ENCODE measurements at places on chromosomes 2 and 18. TPM values are rescaled to one million over a fixed set of nuclear protein-coding genes. Genes with fewer than 3 reads are reported as not detected.

The NMUR1 gene
- not detected for total RNA-seq

The PRSS56 gene
- not detected for total RNA-seq

The SOX11 gene
- total RNA-seq, result not detected

The AP1S3 gene
- total RNA-seq, result 3.8 TPM

The PPP1R1C gene
- not detected for total RNA-seq

DNA sequence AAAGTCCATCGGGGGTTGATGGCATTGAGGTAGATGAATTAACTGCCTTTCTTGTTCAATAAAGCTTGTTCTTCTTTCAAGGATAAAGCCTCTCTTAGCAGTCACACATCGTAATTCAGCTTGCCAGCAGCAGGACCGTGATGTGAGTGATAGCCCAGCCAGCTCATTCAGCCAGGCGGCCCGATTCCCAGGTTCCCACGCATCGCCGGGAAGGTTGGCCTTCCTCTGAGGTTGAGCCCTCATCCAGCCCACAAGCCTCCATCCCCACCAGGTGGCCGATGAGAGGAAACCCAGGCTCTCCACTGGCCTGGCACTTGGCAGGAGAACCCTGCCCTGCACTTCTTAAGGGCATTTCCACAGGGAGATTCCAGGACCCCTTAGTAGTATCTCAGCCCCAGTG is 4.7 kb downstream of the AGAP1 start:
- no peak for DNase-seq
- H3K27me3 ChIP-seq, result no peaks in the 10 kb centered on the region
- peaks cover 24% of the 10 kb centered on the region for H3K4me1 ChIP-seq
- H3K27ac ChIP-seq, result no peak overlapping the region
- H3K4me3 ChIP-seq, result no peak overlapping the region

GRCh38 chr18:46332921-46333341 is 228.7 kb downstream of the HAUS1 start:
- no peak for DNase-seq
- H3K36me3 ChIP-seq, result no peaks in the 10 kb centered on the region
- H3K4me1 ChIP-seq, result no peaks in the 10 kb centered on the region
- H3K27me3 ChIP-seq, result peaks cover 39% of the 10 kb centered on the region
- no peak overlapping the region for H3K27ac ChIP-seq
- no peak overlapping the region for H3K4me3 ChIP-seq

- H3K4me1 ChIP-seq, result no peaks in the 10 kb centered on the region
- no peak overlapping the region for H3K4me3 ChIP-seq
- no peaks in the 10 kb centered on the region for H3K36me3 ChIP-seq
- no peak overlapping the region for H3K27ac ChIP-seq
- DNase-seq, result peak; percentile 50
- H3K27me3 ChIP-seq, result no peaks in the 10 kb centered on the region
These were observed 78.0 kb downstream of the TMEM182 start for GRCh38 chr2:102839668-102840388.

- H3K36me3 ChIP-seq, result no peaks in the 10 kb centered on the region
- no peak overlapping the region for H3K4me3 ChIP-seq
- no peak overlapping the region for H3K27ac ChIP-seq
These were observed 40.3 kb downstream of the ZEB2 start for GRCh38 chr2:144479659-144480058.

DNA sequence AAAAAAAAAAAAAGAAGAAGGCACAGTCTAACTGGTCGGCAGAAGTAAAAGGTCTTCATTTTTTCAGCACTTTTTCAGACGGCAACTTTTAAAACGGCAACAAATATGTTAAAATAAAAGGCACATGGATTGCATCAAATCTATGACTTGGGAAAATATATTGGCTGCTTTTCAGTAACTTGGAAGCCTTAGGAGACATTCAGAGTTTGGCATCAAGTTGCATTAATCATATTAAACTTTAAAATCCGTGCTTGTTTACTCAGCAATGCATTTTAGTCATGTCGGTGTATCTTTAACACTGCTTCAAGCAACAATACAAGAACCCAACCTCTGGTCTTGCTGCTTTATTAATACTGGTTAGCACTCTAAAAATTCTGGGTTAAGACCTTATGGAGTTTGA is 111.1 kb downstream of the MEP1B start:
- no peak overlapping the region for H3K4me3 ChIP-seq
- no peak for DNase-seq
- peaks cover 8% of the 10 kb centered on the region for H3K27me3 ChIP-seq
- no peaks in the 10 kb centered on the region for H3K36me3 ChIP-seq
- no peak overlapping the region for H3K27ac ChIP-seq

- no peaks in the 10 kb centered on the region for H3K4me1 ChIP-seq
- no peak for DNase-seq
- H3K27ac ChIP-seq, result no peak overlapping the region
- no peaks in the 10 kb centered on the region for H3K36me3 ChIP-seq
- no peak overlapping the region for H3K4me3 ChIP-seq
- H3K27me3 ChIP-seq, result no peaks in the 10 kb centered on the region
These were observed 453.8 kb upstream of the MAP2 start for GRCh38 chr2:208970070-208970469.

DNA sequence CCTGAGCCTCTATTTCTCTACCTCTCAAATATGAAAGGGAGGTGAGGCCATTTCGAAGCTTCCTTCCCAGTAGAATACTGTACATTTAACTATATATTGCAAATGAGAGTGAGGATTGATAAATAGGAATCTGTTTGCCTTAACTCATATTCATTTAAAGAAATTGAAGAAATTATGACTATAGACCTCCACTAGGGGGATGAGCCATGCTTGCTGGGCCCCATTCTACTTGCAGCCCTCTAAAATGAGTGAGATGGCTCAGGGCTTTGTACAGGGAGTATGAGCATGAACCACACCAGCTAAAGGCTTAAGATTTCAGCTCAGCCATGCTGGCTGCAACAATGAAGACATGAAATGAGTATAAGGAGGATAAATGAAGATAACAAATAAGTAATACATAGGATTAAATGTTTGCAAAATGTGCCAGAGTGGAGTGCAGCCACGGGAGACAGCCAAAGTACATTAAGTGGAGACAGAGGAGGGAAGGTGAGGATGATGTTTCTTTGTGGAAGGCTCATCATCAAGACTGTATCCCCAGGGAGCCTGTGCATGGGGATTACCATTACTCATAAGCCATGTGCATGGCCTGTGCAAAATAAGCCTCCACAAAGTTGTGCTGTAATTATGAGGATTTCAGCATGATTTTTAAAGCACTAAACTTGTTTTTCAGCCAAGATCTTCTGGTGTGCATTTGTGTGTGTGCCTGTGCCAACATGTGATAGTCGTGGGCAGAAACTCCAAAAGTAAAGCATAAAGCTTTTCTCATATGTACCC is 300.8 kb downstream of the CNTNAP5 start:
- no peak for DNase-seq
- H3K4me3 ChIP-seq, result no peak overlapping the region
- H3K4me1 ChIP-seq, result no peaks in the 10 kb centered on the region
- no peaks in the 10 kb centered on the region for H3K36me3 ChIP-seq

DNA sequence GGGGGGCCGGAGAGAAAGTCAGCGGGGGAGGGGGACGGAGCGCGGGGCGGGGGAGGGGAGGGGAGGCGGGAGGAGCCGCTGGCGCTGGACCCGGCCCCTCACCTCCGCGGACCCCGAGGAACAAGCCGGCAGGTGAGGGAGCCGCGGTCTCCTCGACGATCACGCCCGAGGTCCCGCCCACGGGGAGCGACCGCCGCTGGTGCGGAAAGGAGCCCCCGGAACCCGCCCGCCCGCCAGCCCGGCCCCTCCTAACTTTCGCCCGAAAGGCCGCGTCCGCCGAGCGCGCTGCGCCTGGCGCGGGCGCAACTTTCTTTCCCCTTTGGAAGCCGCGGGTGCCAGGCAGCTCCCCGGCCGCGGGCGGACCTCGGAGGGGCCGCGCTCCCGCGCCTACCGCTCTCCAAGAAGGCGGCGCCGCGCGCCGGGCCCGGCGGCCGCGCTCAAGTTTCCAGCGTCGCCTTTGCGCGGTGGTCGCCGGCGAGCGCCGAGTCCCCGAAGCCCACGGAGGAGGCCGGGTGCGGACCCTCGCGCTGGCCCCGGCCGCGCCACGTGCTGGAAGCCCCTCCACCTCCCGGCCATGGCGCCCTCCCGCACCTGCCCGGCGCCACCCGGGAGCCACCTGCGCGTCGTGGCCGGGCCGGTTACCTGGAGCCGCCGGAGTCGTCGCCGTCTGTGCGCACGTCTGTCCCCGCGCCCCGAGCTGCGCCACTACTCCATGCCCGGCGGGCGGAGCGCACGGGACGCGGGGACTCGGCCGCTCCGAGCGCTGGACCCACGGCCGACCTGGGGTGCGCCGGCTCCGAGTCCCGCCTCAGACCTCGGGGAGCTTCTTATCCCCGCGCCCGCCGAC is at the start of gene ALKAL2:
TSS of gene ALKAL2 (minus strand) at position 181 of the 847 bp plus-strand sequence. CDS start 256 bp downstream, outside the sequence.
- peaks cover 37% of the 10 kb centered on the region for H3K27me3 ChIP-seq
- no peaks in the 10 kb centered on the region for H3K36me3 ChIP-seq
- no peak for DNase-seq

DNA sequence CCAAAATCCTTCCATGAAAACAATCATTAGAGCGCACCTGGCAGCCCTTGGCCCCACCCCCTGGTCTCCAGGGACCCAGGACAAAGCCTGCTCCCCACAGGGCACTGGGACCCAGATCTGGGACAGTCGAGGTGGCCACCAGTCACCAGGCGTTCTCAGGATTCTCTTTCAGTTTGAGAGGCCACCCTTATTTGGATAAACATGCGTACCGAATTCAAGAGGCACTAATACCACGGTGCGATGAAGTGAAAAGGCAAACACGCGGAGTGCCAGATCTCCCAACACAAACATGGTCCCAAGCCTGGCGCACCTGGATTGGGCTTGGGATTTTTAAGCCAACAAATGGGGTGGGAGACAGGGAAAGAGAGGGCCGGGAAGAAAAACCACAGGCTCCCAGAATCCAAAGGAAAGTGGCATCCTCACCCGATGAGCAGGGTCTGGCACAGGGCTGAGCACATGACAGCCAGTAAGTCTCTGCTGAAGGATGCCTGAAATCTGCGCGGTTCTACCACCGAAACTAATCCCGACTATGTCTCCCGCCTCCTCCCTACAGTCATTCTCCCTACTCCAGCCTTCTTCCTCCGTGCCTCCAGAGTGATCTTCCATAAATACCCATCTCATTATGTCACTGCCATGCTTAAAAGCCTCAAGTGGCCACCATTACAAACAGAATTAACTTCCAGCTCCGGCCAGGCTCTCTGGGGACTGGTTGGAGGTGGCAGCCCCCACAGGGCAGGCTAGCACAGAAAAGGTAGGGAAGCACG is 60.9 kb upstream of the KLHL29 start:
- no peaks in the 10 kb centered on the region for H3K36me3 ChIP-seq
- no peak overlapping the region for H3K4me3 ChIP-seq
- H3K27ac ChIP-seq, result no peak overlapping the region

GRCh38 chr2:49288113-49288705 is 133.9 kb upstream of the FSHR start:
- no peak overlapping the region for H3K4me3 ChIP-seq
- no peaks in the 10 kb centered on the region for H3K36me3 ChIP-seq
- H3K4me1 ChIP-seq, result peaks cover 5% of the 10 kb centered on the region
- H3K27ac ChIP-seq, result no peak overlapping the region
- no peaks in the 10 kb centered on the region for H3K27me3 ChIP-seq
- no peak for DNase-seq

- H3K27me3 ChIP-seq, result peaks cover 13% of the 10 kb centered on the region
- H3K36me3 ChIP-seq, result peaks cover 9% of the 10 kb centered on the region
- H3K27ac ChIP-seq, result no peak overlapping the region
- H3K4me1 ChIP-seq, result peaks cover 14% of the 10 kb centered on the region
- no peak for DNase-seq
- no peak overlapping the region for H3K4me3 ChIP-seq
These were observed 6.1 kb downstream of the ERFE start for GRCh38 chr2:238164906-238165287.

DNA sequence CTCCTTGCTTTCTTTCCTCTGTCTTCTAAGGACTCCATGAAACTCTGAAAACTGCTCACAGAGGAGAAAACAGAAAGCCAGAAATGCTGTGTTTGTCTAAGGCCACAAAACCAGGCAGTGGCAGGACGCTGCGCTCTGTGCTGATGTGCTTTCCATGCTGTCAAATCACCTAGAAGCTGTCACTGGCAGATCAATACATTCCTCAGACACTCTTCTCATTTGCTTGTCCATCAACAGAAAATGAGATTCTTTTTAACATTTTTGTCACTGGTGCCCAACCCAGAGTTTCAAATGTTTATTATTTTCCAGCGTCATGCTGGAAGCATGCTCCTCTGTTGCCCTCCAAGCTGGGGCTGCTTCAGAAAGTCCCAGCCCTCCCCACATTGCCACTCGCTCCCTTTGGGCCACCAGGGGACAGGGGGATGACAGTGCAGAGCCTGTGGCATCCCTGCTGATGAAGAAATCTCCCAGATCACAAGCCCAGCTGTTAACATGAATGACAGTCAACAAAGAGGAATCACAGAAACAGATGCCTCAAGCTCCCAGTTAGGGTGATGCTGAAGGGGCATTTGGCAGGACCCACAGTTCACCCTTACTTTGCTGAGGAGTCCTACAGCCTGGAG is 117.5 kb upstream of the MEIS1 start:
- no peak overlapping the region for H3K27ac ChIP-seq
- H3K27me3 ChIP-seq, result no peaks in the 10 kb centered on the region
- H3K4me1 ChIP-seq, result no peaks in the 10 kb centered on the region
- DNase-seq, result no peak
- no peaks in the 10 kb centered on the region for H3K36me3 ChIP-seq

DNA sequence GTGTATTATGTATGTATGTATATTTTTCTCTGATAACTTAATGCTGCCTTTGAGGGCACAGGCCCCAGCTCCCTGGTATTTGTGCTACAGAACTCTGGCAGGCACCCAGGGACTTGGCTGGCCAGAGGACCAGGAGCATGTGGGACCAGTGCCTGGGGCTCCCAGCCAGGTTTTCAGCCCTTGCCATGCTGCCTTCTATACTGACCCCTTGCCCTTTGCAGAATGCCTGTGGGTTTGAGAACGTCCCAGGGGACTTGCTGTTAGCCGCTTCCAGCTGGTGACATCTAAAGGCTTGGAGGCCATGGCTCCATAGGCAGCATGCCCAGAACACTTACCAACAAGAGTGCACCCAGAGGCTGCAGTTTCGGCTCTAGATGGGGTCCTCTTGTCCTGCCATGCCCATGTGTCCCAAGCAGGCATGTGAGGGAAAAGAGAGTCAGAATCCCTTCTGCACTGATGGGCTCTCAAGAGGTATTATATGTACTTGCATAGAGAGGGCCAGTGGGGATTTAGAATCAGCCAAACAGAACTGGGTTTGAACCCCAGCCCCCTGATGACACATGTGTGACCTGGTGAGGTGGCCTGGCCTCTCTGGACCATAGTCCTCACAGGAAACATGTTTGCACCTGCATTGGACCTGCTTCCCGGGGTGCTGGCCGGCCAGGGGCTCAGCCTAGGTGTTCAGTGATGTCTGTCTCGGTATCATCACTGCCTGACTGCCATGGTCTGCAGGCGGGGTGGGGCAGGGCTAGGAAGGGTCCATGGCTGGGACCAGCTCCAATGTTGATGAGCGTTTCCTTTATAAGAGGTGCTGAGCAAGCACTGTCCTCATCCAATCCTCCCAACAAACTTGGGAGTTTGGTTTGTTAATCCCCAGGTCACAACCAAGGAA is 119.2 kb upstream of the FHL2 start:
- H3K27me3 ChIP-seq, result peaks cover 11% of the 10 kb centered on the region
- no peak overlapping the region for H3K27ac ChIP-seq
- no peaks in the 10 kb centered on the region for H3K4me1 ChIP-seq
- H3K4me3 ChIP-seq, result no peak overlapping the region
- H3K36me3 ChIP-seq, result no peaks in the 10 kb centered on the region

GRCh38 chr2:38093527-38094165 is 17.7 kb upstream of the CYP1B1 start:
- no peak overlapping the region for H3K27ac ChIP-seq
- no peaks in the 10 kb centered on the region for H3K36me3 ChIP-seq
- H3K27me3 ChIP-seq, result peaks cover 32% of the 10 kb centered on the region
- H3K4me1 ChIP-seq, result no peaks in the 10 kb centered on the region
- DNase-seq, result no peak
- no peak overlapping the region for H3K4me3 ChIP-seq

- H3K4me1 ChIP-seq, result no peaks in the 10 kb centered on the region
- no peak for DNase-seq
- no peak overlapping the region for H3K27ac ChIP-seq
- H3K4me3 ChIP-seq, result no peak overlapping the region
- no peaks in the 10 kb centered on the region for H3K27me3 ChIP-seq
These were observed 249.3 kb downstream of the HAUS1 start for GRCh38 chr18:46353460-46353859.

All from endothelial cell of umbilical vein (primary cell).